ENCODE measurements at places on chromosomes 4 and X. TPM values are rescaled to one million over a fixed set of nuclear protein-coding genes. Genes with fewer than 3 reads are reported as not detected.
A peak's percentile ranks its signal among the peaks of the same experiment; 100 is the strongest.

Gene TMEM184C
- 35.3 TPM for total RNA-seq

Gene IL21
- not detected for total RNA-seq

Gene SHROOM3
- 29.2 TPM for total RNA-seq

DNA sequence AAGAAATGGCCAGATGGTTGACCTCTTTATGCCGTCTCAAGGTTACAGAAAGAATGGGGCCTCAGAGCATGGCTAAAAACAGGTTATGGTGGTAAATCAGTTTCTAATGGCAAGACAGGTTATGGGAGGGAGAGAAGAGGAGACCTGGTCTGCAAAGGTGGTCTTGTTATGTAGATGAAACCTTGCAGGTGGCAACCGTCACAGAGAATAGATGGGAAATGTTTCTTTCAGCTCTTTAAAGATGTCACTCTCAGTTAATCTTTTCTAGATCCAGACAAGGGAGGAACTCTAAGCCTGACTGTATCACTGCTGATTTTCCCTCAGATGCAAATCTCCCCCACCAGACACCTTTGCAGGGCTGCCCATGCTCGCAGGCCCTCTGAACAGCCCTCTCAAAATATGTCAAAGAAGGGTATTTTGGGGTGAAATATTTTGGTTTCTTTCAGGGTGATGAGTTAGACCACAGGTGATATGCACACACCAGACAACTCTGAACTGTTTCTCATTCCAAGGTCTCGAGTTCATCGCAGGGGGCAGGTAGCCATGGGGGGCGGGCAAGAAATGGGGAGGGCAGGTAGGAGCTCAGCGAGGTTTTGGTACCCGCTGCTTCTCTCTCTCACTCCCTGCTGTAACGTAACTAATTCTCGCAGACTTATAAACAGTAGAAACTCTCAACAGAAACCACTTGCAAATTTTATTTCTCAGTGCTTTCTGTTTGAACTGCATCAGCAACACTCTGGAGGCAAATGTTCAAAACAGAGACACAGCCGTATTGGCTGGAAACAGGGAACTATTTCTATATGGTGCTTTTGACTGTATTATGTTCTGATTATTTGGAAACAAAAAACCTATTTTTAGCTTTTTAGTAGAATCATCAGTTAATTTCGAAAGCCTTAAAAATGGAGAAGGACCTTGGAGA, 32.4 kb downstream of the CASP3 start:
- no peak for DNase-seq

DNA sequence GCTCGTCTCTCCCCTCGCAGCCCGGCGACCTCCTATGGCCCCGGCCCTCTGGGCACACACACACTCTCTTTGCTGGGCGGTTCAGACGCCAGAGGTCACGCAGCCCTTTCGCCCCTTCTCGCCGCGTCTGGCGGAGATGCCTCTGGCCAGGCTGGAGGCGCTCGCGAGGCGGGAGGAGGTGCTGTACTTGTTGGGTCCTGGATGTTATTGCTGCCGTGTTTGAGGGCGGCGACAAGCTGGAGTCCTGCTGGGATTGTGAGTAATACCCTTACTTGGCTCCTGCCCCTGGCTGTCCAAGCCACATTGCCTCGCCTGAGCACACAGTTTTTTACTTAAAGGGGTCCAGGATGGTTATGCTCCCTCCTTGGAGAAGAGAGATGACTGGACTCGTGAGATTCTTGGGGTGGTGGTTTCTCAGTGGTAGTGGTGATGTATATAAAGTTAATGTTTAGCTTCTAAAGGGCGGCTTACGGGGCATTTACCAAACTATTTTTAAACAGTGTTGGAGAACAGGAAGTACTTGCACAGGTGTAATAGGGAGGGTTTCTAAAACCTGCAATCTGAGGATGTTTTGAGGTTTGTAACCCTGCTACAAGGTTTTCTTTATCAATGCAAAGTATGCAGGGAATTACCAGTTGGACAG, 572 bp downstream of the USP53 start:
- peak; percentile 96 for DNase-seq

- DNase-seq = no peak
Observed at GRCh38 chrX:30990361-30990760, 81.5 kb downstream of the FTHL17 start.

Gene TRIM75
- not detected for total RNA-seq

GRCh38 chr4:152398060-152398459, 137.8 kb downstream of the FBXW7 start:
- no peak for DNase-seq

DNA sequence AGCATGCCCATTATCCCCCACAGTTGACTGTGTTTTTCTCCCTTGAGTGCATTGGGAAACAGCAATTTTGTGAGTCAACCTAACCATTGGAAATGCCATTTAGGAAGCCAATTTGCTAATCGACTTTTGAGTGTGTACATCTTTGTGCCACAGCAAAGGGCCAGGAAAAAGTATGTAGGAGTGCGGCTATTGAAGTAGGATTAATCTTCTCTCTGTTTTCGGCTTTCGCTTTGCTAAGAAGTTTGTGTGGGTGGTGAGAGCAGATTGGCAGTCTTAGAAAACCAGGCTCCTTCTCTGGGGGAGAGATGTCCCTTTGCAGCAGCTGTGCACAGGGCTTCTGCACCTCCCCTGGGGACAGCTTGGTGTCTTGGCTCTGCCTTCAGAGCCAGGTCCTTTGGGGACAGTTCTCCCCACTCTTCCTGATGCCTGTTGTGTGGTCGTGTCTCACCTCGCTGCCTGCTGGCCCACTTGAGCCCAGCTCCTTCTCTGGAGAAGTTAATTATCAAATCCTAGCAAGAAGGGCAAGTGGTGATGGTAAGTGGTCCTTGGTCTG, 74.5 kb downstream of the GEMIN8 start:
- no peak for DNase-seq

DNA sequence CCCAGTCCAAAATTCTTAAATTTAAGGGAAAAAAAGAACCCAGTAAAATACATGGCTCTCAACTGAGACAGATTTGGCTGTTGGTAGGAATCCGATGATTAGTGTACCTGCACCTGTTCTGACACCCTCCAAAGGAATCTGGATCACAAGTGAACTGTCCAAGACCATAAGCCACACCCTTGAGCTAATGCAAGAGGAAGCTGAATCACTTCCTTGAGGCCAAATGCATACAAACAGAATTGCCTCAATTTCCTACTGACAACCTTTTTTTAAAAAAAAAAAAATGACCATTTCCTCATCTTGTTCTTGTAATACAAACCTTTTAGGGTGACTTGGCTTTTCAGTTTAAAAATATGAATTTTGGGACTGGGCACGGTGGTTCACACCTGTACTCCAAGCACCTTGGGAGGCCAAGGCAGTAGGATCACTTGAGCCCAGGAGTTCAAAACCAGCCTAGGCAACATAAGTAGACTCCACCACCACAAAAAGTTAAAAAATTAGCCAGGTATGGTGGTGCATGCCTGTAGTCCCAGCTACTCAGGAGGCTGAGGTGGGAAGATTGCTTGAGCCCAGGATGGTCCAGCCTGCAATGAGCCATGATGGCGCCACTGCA, 10.7 kb upstream of the FBXL5 start:
- DNase-seq = no peak

DNA sequence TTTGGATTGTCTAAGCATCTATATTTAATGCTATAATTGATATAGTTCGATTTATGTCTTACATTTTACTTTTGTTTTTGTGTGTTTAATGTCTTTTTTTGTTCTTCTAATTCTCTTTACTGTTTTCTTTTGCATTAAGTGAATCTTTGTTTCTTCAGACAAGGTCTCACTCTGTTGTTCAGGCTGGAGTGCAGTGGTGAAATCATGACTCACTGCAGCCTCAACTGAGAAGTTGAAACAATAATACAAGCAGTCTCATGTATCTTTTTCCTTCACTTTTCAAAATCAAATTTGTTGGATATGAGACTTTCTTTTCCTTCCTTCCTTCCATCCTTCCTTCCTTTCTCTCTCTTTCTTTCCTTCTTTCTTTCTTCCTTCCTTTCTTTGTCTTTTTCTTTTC, 1401.6 kb downstream of the ADGRL3 start:
- no peak for DNase-seq

Gene ASMT
- not detected for total RNA-seq

Gene SMR3B
- total RNA-seq = not detected

GRCh38 chr4:1130316-1131186, 17.2 kb upstream of the RNF212 start:
- no peak for DNase-seq

Gene EREG
- total RNA-seq = not detected

- DNase-seq = no peak
Observed at GRCh38 chrX:103783971-103784370, 7.3 kb downstream of the PLP1 start.

Gene NCAPG
- 6.5 TPM for total RNA-seq

Gene SOX3
- not detected for total RNA-seq

Gene SPATA18
- total RNA-seq = 18.6 TPM

DNA sequence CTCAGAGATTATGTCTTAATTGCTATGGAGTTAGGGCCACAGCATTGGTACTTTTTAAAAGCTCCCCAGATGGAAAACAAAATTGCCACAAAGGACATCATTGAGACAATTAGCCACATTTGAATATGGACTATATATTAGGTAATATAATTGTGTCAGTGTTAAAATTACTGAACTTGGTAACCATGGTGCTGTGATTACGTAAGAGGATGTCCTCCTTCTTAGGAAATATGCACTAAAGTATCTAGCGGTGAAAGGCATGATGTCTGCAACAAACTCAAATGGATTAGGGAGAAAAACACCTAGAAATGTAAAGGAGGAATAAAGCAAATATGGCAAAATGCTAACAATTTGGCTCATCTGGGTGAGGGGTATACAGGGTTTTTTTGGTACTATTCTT, 89.9 kb upstream of the PAK3 start:
- no peak for DNase-seq

Gene CWH43
- not detected for total RNA-seq

DNA sequence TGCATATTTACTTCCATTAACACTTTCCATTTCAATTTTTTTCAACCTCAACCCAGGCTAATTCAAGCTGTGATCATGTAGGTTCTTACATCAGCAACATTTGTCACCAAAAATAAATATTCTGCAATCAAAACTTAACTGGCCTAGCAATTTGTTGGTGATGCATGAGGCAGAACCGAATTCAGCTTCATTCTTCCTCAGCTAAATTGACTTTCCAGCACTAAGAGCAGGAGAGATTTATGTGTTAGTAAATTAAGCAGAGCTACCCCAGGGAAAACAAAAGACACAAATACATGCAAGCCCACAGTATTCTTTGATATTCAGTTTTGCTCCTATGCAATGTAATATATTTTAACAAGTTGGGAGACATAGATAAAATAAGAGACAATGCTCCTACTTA, 208.7 kb upstream of the NDST3 start:
- DNase-seq = no peak

DNA sequence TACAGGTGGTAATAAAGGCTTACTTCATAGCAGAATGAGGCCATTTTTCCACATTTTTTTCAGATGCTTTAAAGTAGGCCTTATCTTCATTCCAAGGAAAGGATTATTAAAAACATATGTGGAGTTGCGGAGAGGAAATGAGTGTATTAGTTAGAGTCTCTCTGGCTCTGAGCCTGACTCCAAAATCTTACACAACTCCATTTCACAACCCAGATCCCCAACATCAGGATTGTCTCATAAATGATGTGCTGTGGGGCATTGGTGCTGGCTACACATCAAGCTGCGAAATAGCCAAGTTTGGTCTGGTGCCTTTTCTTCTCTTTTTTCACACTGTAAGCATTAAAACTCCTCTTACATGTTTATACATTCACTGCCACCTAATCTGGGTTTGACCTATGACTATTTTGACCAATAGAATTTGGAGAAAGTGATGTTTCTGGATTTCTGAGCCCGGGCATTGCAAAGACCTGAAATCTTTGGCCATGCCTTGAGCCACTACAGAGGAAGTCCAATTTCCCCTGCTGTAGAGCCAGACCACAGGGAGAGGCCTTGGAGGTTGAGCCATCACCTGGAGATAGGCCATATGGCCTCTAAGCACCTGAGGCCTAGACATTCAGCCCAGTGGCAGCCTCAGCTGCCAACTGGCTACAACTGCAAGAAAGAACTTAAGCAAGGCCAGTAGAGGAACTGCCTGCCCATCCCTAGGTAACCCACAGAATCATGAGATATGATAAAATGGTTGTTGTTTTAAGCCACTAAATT, 16.7 kb upstream of the SOD3 start:
- no peak for DNase-seq

GRCh38 chr4:8038719-8039251, 99.1 kb upstream of the AFAP1 start:
- no peak for DNase-seq

- no peak for DNase-seq
Observed at GRCh38 chrX:21493226-21493830, 119.1 kb downstream of the CNKSR2 start.

Gene DUX4
- not detected for total RNA-seq
